A549 treated with Hydrocortisone at 1 μM for 4 hours (cell line): ENCODE measurements at places on chromosomes 7 and 10. TPM values are rescaled to one million over a fixed set of nuclear protein-coding genes. Genes with fewer than 3 reads are reported as not detected.

The HECW1 gene
- 14.4 to 18.0 TPM (median 17.1 TPM) in 5 replicates for total RNA-seq

The GJC3 gene
- total RNA-seq, result 0.16 TPM in 1 of 5 replicates, not detected in the others

The GPC2 gene
- total RNA-seq, result 0.60 to 1.1 TPM (median 0.95 TPM) in 5 replicates

The TNRC18 gene
- 30.7 to 55.1 TPM (median 39.2 TPM) in 5 replicates for total RNA-seq

The GARIN1A gene
- total RNA-seq, result 0.38 to 0.72 TPM (median 0.60 TPM) in 5 replicates

The KLHL7 gene
- total RNA-seq, result 21.1 to 27.0 TPM (median 25.0 TPM) in 5 replicates

The AP5Z1 gene
- total RNA-seq, result 22.5 to 43.7 TPM (median 31.2 TPM) in 5 replicates

The DRGX gene
- total RNA-seq, result 0.03 to 0.08 TPM (median 0.06 TPM) in 3 of 5 replicates, not detected in the others

The FFAR4 gene
- total RNA-seq, result 0.06 to 0.12 TPM (median 0.08 TPM) in 5 replicates

The ZNF107 gene
- 1.9 to 3.8 TPM (median 2.2 TPM) in 5 replicates for total RNA-seq

The PKD1L1 gene
- total RNA-seq, result 0.08 to 0.30 TPM (median 0.14 TPM) in 5 replicates

The APBB1IP gene
- 5.1 to 6.4 TPM (median 5.9 TPM) in 5 replicates for total RNA-seq

The MYO3A gene
- total RNA-seq, result not detected in 5 replicates

The HGF gene
- total RNA-seq, result 0.05 to 0.07 TPM in 2 of 5 replicates, not detected in the others

The CCZ1B gene
- 19.9 to 24.0 TPM (median 21.4 TPM) in 5 replicates for total RNA-seq

The OPALIN gene
- not detected in 5 replicates for total RNA-seq
